Vagina (tissue), 2 donors: ENCODE measurements at places on chromosomes 2 and 18.

DNA sequence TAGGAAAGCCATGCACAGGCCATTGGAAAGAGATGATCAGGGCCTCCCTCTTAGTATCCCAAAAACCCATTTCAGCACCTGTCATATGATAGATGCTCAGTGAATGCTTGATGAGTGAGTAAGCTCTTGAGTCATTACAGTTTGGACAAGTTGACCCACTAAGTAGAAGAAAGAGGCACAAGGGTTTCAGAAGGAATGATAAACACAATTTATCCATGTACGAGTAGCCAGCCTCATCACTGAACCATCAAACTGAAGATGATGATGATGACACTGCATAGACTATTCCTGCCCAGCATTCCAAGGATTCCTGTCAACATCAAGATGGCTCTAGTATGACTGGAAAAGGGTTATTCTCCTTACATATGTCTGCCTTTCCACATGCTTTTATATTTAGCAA, 596.0 kb downstream of the BCL11A start:
- no peak overlapping the region for H3K27ac ChIP-seq
- H3K27me3 ChIP-seq, result no peaks in the 10 kb centered on the region
- no peak for DNase-seq

DNA sequence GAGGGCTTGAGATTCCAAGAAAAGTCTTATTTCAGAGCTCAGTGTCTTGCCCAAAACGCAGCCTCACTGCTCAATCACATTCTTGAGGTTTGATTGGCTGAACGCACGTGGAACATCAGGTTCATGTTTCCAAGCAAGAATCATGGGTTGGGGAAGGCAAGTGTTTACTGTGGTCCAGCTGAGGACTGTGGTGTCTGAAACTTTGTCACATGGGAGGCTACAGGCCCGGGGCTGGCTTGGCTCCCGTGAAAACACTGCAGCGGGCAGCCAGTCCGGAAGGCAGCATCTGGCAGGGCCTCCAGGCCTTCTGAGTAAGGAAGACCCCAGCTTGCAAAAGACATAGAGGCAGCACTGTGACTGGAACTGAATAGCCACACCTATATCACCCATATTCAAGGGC, 84.7 kb downstream of the POLR1A start:
- H3K27ac ChIP-seq, result no peak overlapping the region
- H3K4me3 ChIP-seq, result no peak overlapping the region
- no peaks in the 10 kb centered on the region for H3K4me1 ChIP-seq
- H3K36me3 ChIP-seq, result peaks cover 4% of the 10 kb centered on the region

DNA sequence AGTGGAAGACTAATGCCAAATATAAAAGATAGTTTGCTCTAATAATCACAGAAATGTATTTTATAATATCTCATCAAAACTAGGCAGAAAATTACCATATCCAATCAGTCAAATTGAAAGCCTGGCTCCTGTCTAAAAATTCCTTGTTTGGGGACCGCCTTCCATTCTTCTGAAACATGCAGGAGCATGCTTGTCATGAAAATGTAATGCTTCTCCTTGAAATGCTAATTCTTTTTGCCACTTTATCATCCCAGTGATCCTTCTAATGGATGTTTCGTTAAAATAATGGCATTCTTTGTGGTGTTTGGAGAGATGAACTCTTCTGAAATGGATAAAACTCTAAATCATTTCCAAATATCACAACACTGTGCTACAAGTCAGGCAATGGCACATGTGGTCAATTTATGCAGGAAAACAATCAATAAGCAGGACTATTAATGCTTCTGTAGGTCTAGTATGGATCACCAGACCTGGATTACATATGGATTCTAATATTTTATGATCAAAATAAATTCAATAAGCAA, 1039.1 kb upstream of the NXPH2 start:
- no peak for DNase-seq
- H3K36me3 ChIP-seq, result no peaks in the 10 kb centered on the region
- no peaks in the 10 kb centered on the region for H3K4me1 ChIP-seq
- H3K4me3 ChIP-seq, result no peak overlapping the region
- H3K27me3 ChIP-seq, result no peaks in the 10 kb centered on the region

- no peak for DNase-seq
- no peak overlapping the region for H3K27ac ChIP-seq
- H3K4me1 ChIP-seq, result peaks cover 16% of the 10 kb centered on the region
- no peaks in the 10 kb centered on the region for H3K27me3 ChIP-seq
- H3K36me3 ChIP-seq, result no peaks in the 10 kb centered on the region
These were observed 20.9 kb downstream of the ITGAV start for GRCh38 chr2:186610785-186611184.

- no peak overlapping the region for H3K4me3 ChIP-seq
- no peak for DNase-seq
- no peaks in the 10 kb centered on the region for H3K4me1 ChIP-seq
- no peaks in the 10 kb centered on the region for H3K27me3 ChIP-seq
These were observed 660.1 kb upstream of the SLC8A1 start for GRCh38 chr2:41111836-41112627.

- no peaks in the 10 kb centered on the region for H3K27me3 ChIP-seq
- H3K4me3 ChIP-seq, result no peak overlapping the region
- peaks cover 10% of the 10 kb centered on the region for H3K4me1 ChIP-seq
These were observed 31.2 kb upstream of the SLC66A3 start for GRCh38 chr2:11123856-11124759.
